ENCODE measurements at places on chromosomes 2 and 18. TPM values are rescaled to one million over a fixed set of nuclear protein-coding genes. Genes with fewer than 3 reads are reported as not detected.
A peak's percentile ranks its signal among the peaks of the same experiment; 100 is the strongest.

Gene CIDEA
- not detected for total RNA-seq

Gene REL
- total RNA-seq = 123 TPM

Gene NEU4
- 3.2 TPM for total RNA-seq

Gene CHRNG
- not detected for total RNA-seq

Gene STARD7
- total RNA-seq = 206 TPM

Gene LYPD6B
- not detected for total RNA-seq

Gene KIAA2012
- not detected for total RNA-seq

DNA sequence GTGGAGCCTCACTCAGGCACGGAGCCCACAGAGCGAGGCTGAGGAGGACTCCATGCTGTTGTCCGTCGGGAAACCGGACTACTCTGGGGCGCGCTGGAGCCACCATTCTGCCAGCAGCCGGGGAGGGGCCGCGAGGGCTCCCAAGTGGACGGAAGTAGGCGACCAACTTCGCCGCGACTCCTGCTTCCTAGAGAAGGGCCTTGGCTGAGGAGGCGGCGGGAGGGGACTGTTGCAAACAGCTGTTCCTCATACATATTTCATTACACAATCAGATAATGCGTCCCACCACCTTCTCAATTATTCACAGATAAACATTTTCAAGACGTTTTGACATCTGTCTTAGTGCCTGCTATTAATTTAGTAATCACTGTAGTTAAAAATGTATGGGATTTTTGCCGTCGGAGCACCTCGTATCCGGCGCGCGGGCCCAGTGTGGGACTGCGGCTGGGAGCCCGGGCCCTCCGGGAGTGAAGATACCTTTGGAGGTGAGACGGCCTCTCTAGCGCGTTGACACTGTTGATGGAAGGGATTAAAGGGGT lies 11.7 kb upstream of the SIX3 start:
- no peak for DNase-seq

DNA sequence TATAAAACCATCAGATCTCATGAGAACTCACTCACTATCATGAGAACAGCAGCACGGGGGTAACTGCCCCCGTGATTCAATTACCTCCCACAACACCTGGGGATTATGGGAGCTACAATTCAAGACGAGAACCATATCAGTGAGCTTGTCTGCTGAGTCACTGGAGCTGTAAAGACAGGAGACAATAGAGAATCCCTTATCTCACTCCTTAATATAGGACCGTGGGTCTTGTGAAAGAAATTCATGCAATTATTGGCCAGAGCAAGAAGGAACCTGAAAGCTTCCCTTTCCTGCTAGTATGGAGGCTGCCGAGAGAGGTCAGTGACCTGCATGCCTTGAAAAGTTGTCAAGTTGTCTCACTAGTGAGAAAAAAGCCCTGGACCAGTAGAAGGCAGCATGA lies 9.5 kb upstream of the TNFAIP6 start:
- no peak for DNase-seq

- DNase-seq = peak; percentile 24
Measured at GRCh38 chr18:12990123-12990475, 1.1 kb upstream of the CEP192 start.

DNA sequence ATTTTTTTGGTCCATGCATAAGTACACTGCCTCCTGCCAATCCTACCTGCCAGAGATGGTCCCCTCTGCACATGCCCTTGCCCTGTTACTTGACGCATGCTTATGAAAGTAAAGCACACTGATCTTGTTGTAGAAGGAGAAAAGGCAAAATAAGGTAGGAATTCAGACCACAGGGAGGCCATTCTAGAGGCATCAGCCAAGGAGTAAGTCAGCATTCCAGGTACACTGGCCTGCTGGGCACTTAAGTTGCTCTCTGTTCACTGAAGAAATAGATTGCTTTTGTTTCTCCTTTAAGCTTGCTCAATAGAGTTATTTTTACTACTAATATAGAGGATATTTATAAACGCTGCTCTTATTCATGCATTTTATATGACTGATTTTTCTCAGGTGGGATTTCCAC lies 604.4 kb downstream of the TDRD15 start:
- DNase-seq = no peak

DNA sequence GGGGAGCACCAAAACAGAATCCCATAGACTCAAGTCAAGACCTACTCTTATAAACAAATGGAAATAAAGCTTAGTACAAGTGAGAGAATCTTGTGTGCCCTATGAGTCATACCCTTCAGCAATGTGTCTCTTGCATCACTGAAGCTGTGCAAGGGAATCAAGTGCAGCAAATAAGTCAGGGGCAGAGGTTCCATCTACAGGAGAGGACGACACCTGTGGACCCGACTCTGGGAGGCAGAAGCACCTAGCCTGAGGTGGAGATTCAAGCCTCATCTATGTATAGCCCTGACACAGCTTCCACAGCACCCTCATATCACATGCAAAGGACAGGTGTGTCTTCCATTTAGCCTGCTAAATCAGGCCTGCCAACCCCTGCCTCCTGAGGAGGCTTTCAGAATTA lies 298.2 kb downstream of the CNTNAP5 start:
- DNase-seq = no peak

DNA sequence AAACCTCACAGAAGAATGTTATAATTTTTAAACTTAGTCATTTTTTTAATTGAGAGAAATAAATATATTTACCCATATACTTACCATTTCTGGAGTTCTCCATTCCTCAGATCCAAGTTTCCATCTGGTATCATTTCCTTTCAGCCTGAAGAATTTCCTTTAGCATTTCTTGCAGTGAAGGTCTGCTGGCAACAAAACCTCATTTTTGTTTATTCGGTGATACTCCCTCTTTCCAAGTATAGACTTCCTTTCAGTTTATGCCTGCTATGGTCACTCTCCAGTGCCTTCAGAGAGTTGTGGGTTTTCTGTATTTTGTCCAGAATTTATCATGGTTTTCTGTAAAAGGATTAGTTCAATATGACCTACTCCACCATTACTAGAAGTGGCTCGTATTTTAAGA lies 17.0 kb downstream of the WDPCP start:
- DNase-seq = no peak

- no peak for DNase-seq
Measured at GRCh38 chr18:55658598-55658997, 70.6 kb upstream of the TCF4 start.

GRCh38 chr18:42196651-42197050 lies 241.6 kb downstream of the PIK3C3 start:
- DNase-seq = no peak

GRCh38 chr2:240320204-240320993 lies 115.1 kb upstream of the GPC1 start:
- DNase-seq = no peak

- peak; percentile 12 for DNase-seq
Measured at GRCh38 chr2:153519257-153519875, 40.8 kb upstream of the RPRM start.

DNA sequence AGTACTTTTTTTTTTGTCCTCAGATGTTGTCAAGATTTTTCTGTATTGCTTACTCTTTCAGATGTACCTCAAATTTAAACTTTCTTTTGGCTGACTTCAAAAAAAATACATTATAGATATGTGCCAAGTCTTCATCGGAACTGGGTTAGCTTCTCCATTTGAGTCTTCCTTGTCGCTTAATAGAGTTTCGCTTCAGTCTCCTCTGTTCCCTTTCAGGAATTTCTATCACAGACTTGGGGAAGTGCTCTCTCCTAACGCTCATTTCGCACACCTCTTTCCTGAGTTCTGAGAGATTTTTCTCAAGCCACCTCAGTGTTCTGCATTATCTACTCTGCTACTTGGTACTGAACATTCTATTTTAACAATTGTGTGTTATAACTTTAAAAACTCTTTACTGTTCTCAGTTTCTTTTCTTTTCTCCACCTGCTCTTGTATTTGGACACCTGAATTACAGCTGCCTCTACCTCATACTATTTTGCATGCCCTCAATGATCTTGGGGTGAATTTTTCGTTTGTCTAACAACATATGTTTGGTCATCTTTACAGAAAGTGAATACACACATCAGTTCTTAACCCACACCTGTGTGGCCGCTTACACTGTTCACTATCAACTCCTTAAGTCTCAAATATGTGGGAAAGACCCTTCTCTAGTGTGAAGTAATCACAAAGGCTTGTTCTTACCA lies 16.5 kb downstream of the PTPN2 start:
- no peak for DNase-seq

DNA sequence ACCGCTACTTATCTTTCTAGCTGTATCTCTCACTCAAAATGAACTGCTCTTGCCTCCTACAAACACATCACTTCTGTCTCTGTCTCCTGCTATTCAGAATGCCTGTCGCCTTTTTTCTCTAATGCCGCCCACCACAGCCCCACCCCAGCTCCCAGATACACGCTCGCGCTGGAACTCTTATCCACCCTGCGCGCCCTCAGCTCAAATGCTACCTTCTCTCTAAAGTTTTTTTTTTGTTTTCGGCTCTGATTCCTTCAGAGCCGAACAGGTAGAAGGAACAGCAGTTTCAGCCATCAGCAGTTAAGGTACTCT lies 3.9 kb upstream of the SOS1 start:
- no peak for DNase-seq

DNA sequence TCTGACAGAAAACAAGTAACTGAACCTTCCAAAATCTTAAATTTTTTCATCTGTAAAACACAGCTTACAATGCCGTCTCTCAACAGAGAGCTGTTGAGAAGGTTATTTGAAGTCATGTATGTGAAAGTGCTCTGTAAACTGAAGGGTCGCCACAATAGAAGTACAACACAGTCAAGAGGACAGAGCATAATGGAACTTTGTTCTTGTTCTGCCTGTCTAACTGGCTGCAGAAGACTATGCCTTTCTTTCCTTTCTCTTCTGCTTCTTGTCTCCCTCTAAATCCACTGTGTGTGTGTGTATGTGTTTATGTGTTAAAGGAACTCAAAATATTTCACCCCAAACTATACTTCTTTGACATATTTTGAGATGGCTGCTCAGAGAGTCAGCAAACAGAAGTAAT lies 365.8 kb upstream of the RND3 start:
- no peak for DNase-seq

- peak; percentile 26 for DNase-seq
Measured at GRCh38 chr2:71923887-71924533, 223.7 kb downstream of the CYP26B1 start.

- DNase-seq = no peak
Measured at GRCh38 chr2:189751080-189751658, 11.4 kb downstream of the OSGEPL1 start.

DNA sequence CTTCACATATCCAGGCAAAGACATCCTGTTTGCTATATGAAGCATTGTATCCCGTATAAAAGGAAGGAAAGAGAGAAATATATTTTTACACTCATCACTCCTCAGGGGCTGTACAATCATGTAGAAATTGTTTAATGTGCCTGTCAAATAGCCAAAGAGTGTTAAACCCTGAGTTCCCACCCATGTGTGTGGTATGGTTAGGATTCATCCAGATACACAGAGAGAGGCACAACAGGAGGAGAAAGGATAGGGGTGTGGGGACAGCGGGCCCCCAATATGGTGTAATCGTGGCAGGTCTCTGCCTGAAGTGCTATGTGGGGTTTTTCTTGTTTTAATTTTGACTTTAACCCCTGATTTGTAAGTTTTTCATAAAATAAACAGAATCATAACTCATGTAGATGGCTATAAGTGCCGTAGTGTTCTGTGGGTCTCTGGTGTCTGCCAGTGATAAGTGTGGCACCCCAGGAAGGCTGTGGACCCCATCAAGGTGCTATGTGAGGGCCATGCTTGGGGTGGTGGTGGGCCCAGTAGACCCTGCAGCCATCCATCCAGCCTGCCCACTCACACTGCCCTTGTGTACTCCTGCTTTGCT lies 10.2 kb upstream of the IL18R1 start:
- no peak for DNase-seq

DNA sequence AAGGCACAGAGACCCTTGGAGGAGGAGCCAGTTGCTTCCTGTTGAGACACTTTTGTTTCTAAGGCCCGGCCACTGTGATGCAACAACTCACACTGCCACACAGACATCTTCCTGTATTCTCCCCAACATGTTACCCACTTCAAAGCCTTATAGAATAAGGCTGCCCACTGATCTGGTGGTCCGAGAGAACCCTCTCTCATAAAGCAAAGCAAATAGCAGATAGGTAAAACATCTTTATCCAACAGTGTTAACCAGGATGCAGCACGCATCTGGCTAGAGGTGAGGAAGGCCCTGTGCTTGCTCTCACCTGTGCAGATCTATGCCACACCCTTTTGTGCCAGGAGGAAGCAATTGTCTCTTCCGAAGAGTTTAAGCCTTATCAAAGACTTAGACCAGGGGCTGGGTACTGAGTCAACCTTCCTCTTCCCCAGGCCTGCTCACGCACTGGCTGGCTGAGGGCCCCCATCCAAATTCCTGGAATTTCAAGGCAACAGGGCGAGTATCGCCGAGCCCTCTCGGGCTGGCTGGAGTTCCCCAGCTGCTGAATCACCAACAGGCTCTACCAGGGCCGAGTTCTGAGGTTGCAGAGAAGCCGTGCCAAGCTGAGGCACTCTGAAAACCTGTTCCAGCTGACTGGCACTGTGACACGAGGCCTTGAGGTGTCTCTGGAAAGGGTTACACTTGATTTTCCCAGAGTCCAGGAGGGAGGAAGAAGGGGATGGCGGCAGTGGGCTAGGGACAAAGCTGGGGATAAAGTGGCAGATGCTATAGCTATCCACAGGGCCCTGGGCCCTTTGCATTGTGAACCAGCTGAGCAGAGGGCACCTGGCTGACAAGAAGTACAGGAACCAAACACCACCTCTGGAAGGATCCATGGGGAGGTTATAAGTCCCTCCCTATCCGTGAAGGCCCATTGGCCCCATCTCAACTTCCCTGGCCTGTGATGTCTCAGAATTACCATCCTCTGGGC lies 29.3 kb downstream of the TGFA start:
- DNase-seq = no peak

DNA sequence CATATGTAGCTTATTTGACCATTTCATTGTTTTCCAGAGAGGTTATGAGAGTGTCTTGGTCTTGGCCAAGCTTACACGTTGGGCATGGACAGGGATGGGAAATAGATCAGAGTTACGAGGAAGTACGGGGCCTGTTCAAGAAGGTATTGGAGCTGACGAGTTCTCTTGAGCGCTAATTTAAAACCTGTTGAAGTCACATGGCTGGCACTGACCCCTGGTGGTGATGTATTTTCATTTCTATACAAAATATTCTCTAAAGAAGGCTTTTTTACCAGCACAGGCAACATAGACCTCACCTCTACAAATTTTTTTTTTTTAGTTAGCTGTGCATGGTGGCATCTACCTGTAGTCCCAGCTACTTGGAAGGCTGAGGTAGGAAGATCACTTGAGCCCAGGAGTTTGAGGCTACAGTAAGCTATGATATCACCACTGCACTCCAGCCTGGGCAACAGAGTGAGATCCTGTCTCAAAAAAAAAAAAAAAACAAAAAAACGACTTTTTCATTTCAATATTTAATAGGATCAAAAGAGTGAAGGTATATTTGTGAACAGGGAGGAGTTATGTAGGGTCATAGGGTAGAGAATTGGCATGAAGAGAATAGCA lies 19.6 kb downstream of the UGP2 start:
- peak; percentile 29 for DNase-seq

DNA sequence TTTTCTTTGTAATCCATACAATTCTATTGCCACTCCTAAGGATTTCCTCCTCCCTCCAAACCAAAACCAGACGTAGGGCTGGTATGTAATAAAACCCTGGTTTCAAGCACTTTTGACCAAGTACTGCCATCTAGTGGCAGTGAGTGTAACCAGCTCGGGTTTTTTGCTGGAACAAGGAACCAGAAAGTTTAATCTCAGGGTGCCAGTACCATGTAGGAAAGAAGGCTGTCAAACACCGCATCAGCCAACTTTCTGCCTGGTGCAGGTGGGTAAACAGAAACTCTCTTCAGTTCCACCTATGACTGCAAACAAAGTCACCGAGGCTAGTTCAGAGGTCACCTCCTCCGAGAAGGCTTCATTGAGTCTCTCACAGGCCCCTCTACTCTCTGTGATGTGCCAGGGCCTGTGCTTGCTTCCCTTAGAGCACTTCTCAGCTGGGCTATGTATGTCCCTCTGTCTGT lies 10.2 kb upstream of the THNSL2 start:
- peak; percentile 32 for DNase-seq

GRCh38 chr2:121828281-121828731 lies 72.9 kb downstream of the TSN start:
- DNase-seq = no peak
